Smooth muscle cell of the brain vasculature (primary cell): ENCODE measurements at places on chromosomes 5 and 9.

DNA sequence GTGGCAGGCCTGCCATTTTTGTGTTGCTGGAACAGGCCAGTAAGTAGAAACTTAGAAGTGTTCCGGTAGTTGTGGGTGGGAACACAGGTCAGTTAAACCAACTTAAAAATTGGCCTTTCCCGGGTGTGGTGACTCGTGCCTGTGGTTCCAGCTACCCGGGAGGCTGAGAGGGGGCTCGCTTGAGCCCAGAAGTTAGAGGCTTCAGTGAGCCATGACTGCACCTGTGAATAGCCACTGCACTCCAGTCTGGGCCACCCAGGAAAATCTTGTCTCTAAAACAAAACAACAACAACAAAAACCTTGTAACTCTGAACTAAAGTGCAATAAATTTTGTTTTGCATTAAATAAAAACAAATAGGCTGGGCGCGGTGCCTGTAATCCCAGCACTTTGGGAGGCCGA, 1.4 kb upstream of the NHP2 start:
- DNase-seq, result no peak

DNA sequence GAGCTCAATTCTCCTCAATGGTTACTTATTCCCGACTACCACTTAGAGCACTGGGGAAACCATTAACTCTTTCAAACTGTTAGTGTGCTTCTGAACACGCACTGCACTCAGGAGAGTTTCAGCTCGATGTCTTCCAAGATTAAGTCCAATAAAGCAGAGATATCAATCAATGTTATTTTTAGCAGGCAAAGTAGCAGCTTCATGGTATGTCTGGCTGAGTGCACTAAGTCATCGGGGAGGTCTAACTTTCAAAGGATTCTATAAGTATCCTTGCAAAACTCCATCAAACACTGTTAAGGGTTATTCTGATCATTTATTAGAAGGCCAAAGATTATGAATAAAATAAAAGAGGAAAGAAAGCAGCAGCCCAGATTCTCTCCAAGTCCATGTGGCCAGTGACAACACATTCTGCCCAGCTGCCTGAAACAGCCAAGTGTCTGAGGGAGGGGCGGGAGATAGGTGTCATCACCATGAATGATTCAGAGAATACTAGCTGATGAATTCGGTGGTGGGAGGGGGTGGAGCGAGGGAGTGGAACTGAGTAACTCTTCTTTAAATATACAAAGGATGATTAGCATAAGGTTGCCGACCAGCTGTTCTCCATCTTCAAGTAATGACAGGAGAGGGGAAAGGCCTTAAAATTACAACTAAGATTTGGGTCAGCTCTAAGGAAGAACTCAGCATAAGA, 21.3 kb downstream of the NREP start:
- no peak for DNase-seq

DNA sequence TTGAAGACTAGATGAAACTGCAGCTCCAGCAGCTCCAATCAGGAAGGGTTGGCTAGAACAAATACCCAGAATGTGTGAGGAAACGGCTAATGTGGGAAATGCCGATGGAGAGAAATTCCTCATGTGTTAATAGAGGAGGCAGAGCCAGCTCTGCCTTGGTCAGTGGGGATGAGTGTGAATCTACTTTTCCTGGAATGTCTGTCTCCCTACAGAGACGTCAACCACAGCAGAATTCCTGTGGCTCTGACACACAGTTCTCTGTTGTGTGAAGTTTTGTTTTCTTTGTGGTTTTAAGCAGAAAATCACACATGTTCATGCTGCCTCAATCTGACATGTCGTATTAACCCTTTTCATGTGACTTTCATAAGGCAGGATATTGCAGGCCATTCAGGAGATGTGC, 476.6 kb upstream of the WWC1 start:
- peak; percentile 82 for DNase-seq

DNA sequence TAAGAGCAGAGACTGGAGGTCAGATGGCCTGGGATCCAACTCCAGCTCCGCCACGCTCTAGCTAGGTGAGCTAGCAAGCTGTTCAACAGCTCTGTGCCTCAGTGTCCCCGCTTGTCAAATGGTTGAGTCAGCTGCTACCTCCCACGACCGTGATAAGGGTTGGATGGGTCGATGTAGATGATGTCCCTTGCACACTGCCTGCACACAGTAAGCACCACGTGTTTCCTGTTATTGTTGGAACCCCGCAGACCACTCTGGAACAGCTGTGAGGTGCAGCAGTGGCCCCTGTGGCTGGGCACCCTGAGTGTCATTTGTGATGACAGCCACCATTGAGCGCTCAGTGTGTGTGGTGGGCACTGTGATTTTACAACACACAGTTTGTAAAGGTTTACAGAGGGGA, 54.0 kb upstream of the CTSL start:
- no peak for DNase-seq

- DNase-seq, result no peak
Measured at GRCh38 chr9:129434187-129434586, 186.7 kb downstream of the C9orf50 start.

DNA sequence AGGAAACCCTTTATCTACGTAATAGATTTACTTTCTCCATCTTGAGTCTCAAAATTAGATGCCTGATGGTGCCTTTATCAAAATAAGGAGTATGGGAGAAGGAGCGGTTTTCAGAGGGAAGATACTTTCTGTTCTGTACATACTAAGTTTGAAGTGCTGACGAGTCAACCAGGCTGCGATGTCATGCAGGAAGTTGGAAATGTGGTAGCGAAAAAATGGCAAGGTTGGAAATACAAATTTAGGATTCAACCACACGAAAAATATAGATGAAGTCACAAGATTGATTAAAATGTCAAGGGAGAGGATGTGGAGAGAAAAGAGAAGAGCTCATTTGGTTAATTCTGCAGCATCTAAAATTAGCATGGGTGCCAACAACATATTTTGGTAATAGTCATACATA, 129.5 kb downstream of the FOXD1 start:
- DNase-seq, result no peak
